COR-L47 (cell line): ENCODE measurements at places on chromosomes 6 and 20.

- DNase-seq, result no peak
Measured at GRCh38 chr20:3794701-3795420, 1.2 kb upstream of the CDC25B start.

- no peak for DNase-seq
Measured at GRCh38 chr6:137518386-137518983, 24.3 kb upstream of the OLIG3 start.

DNA sequence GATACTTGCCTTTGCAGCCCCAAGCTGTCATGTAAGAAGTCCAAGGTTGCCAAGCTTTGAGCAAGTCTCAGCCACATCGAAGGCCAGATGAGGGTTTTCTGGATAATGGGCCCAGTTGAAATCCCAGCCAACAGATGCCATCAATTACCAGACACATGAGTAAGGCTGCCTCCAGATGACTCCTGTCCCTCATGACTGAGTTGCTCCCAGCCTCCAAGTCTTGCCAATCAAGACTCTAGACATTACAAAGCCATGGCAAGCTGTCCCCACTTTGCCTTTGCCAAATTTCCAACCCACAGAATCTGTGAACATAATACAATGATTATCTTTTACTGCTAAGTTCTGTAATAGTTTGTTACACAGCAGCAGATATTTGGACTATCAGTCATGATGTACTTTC, 76.8 kb upstream of the ARMC2 start:
- DNase-seq, result no peak

DNA sequence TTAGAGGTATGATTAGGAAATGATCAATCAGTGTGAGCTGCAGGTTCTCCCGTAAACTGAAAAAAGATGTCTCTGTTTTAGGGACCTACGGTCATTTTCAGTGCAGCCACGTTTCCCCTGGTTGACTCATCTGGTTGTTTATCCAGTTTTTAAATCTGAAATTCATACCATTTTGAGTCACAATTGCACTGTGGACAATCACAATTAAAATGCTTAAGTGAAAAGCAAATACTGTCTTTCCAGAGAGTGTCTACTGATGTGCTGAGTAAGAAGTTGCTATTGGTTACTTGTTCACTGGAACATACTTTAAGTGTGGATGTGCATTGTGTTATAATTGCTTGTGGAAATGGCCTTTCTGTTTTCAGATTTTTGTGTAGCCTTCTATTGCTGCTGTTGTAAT, 305.1 kb upstream of the SASH1 start:
- DNase-seq, result no peak

GRCh38 chr6:41568585-41569384, 22.6 kb downstream of the FOXP4 start:
- DNase-seq, result no peak

GRCh38 chr6:160431226-160431625, 83.0 kb downstream of the SLC22A3 start:
- DNase-seq, result no peak

GRCh38 chr20:55057779-55058415, 582.5 kb downstream of the DOK5 start:
- no peak for DNase-seq

- DNase-seq, result no peak
Measured at GRCh38 chr6:137678451-137678850, 184.3 kb upstream of the OLIG3 start.

DNA sequence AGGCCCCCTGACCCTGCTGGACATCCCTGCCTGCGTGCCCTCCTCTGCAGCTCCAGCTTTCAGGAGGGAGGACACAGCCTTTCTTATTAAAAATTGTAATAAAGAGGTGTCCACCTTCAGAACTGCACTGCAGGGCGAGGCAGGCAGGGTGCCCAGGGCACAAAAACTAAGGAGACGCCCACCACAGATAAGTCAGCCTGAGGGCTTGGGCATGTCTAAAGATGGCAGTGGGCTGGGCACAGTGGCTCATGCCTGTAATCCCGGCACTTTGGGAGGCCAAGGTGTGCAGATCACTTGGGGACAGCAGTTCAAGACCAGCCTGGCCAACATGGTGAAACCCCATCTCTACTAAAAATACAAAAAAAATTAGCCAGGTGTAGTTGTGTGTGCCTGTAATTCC, 7.0 kb upstream of the C20orf144 start:
- no peak for DNase-seq

DNA sequence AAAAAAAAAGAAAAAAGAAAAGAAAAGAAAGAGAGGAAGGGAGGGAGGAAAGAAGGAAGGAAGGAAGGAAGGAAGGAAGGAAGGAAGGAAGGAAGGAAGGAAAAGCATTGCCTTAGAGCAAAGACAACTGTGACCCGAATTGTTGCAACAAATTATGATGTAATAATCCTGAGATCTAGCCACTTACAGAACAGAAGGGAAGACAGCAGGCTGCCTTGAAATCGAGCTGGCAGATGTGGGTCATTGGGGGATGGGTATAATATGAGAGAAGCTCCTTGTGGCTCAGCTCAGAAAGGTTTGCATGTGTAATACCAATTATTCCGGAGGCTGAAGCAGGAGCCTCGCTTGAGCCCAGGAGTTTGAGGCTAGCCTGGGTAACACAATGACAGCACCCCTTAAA, 208.1 kb upstream of the PROKR2 start:
- no peak for DNase-seq

GRCh38 chr6:138087593-138088325, 19.5 kb downstream of the PERP start:
- DNase-seq, result no peak
